ENCODE measurements at places on chromosomes 7 and 10.

DNA sequence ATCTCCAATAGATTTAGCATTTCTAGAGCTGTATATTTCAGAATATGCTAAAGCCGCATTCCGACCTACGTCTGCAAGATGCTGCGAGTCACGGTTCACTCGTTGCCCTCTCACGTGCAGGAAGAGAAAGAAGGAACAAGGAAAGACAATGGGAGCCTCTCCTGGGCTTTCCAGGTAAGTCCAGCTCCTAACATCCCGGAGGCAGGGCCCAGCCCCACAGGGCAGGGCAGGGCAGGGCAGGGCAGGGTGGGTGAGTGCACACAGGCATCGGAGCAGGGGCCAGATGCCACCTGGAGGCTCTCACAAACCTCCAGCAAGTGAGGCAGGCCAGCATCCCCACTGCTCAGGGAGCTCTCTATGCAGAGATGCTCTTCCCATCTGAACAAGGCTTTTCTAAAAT is 50.8 kb downstream of the VOPP1 start:
- DNase-seq, result no peak

- DNase-seq, result no peak
These were observed 11.7 kb upstream of the CPA4 start for GRCh38 chr7:130281260-130281659.

GRCh38 chr7:31811650-31812461 is 124.8 kb downstream of the PPP1R17 start:
- no peak for DNase-seq

- DNase-seq, result no peak
These were observed 33.1 kb downstream of the CACNA2D1 start for GRCh38 chr7:82410461-82410860.

DNA sequence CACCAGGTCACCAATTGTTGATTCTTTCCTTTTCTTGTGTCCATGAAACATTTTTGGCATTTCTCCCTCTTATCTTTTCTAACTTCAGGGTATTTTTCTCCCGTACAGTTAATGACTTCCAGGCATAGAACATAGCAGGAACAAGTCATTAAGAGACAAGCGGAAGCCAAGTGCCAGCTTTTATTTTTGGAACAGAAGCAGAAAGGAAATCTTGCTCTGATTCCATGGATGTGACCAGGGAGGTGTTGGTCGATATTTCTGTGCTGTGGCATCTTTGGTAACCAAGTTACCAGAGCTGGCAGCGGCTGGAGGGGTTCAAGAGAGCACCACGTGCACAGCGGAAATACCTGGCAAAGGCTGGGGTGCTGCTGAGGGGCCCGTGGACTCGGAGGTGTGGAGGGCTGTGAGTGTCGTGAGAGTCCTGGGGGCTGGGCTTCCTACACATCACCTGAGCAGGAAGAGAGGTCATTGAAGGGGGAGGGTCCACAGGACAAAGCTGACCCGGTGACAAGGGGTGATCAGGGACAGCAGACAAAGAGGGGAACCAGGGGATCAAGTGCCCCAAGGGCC is 1.8 kb downstream of the LLCFC1 start:
- no peak for DNase-seq

GRCh38 chr10:76404531-76404930 is 973.1 kb downstream of the LRMDA start:
- DNase-seq, result no peak

- no peak for DNase-seq
These were observed 137.9 kb downstream of the RAPGEF5 start for GRCh38 chr7:22219036-22219435.

- DNase-seq, result no peak
These were observed 39.4 kb downstream of the SLC16A9 start for GRCh38 chr10:59670269-59670668.

- DNase-seq, result no peak
These were observed 1.7 kb upstream of the SPACDR start for GRCh38 chr7:100465702-100466311.

DNA sequence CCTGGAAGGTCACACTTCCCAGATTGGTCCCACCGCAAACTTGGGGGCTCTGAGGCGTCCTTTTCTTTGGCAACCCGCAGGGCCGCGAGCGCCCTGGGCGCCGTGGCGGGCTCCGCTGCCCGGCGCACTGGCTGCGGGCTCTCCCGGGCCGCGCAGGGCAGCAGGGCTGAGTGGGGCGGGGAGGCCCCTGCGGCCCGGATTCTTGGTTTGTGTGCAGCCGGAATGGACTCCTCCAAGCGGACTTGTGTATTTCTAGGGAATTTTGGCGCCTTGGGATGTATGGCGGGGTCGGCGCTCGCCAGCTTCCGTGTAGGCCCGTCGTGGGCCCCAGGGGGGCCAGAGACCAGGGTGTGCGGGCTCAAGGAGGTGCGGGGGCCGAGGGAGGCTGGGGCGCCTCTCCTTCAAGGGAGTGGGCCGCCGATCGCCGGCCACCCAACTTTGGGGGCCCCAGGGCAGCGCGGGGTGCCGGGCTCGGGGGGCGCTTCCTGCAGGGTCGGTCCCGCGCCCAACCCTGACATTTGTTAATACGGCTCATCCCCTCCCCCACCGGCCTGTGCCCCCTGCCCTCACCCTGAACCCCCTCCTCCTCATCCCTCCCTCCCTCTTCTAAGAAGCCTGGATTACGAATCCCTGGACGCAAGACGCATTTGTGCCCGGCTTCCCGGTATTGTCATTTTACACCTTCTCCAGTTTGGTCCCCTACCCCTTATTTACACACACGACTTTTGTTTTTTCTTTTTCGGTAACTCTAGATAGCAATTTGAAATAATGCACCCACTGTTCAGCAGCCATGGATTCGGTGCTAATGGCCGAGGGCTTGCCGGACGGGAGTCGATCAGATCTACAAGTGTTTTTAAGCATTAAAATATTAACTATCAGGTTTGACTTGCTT is 2.5 kb downstream of the TCF7L2 start:
- no peak for DNase-seq
